Fibroblast of gingiva (primary cell): ENCODE measurements at places on chromosomes 7 and 10.

GRCh38 chr7:76165106-76165972, 36.4 kb upstream of the SRRM3 start:
- no peak for DNase-seq

- no peak for DNase-seq
These were observed 100.5 kb downstream of the CCDC71L start for GRCh38 chr7:106560482-106560881.

- DNase-seq, result no peak
These were observed 293.1 kb downstream of the ZEB1 start for GRCh38 chr10:31612082-31612481.

DNA sequence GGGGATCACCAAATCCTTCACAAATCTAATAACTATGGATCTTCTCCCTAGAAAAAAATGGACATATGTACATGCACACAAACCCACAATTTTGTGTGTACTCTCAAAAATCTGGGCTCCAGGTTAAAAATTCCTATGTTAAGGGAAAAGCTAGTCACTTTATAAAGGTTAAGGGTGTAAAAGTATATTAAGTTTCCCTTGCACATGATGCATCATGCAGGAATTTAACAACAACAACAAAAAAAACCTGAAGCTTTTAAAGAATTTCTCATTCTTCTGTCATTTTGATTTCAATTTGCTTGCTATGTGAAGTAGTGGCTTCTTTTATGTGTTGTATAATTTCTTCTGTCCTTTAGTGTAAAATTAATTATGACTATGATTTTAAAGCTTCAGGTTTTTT, 123.7 kb downstream of the CNOT4 start:
- DNase-seq, result no peak

GRCh38 chr10:128859738-128860386, 607.2 kb upstream of the MGMT start:
- DNase-seq, result no peak

- peak; percentile 93 for DNase-seq
These were observed 35.4 kb downstream of the MALSU1 start for GRCh38 chr7:23334482-23335056.

DNA sequence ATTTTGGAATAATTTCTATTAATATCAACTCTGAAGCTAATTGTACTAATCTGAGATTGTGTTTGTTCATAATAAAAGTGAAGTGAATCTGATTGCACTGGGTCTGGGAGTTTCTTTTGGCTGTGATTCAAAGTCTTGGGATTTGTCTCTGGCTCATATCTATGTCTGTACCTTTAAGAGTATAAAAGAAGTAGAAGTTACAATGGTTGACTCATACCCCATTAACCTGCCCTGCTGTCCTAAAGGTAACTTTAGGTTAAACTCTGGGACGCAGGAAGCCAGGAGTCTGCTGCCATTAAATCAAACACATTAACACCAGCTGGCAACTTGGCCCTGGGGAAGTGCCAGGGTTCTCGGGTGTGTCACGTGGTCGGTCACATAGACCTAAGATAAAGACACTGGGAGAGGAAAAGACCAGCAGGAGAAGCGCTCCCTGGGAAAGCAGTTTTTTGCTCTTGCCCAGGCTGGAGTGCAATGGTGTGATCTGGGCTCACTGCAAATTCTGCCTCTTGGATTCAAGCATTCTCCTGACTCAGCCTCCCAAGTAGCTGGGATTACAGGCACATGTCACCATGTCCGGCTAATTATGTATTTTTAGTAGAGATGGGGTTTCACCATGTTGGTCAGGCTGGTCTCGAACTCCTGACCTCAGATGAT, 17.8 kb downstream of the SCD start:
- peak; percentile 51 for DNase-seq

DNA sequence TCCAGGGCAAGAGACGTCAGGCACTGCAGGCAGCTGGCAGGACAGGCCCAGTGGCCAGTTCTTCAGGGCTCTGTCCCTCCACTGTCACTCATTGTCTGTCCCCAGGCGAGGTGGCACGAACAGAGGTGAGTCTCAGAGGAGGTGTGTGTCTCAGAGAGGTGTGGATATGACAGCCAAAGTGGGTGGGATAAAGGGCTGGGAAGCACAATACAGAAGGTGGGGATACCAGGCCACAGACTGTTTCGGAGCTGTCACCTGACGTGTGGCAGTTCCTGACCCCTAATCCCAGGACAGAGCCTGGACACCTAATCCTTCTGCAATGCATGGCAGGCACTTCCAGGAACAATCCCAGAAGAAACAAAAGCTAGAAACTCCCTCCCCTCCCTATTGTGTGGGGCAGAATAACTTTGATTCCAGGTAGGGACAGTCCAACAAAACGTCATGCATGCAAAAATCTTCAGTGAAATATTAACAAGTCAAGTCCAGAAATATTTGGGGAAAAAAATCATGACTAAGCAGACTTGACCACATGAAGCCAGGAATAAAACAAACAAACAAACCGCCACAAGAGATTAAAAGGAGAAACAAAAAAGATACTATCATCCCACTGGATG, 11.6 kb downstream of the KLRG2 start:
- DNase-seq, result peak; percentile 33

DNA sequence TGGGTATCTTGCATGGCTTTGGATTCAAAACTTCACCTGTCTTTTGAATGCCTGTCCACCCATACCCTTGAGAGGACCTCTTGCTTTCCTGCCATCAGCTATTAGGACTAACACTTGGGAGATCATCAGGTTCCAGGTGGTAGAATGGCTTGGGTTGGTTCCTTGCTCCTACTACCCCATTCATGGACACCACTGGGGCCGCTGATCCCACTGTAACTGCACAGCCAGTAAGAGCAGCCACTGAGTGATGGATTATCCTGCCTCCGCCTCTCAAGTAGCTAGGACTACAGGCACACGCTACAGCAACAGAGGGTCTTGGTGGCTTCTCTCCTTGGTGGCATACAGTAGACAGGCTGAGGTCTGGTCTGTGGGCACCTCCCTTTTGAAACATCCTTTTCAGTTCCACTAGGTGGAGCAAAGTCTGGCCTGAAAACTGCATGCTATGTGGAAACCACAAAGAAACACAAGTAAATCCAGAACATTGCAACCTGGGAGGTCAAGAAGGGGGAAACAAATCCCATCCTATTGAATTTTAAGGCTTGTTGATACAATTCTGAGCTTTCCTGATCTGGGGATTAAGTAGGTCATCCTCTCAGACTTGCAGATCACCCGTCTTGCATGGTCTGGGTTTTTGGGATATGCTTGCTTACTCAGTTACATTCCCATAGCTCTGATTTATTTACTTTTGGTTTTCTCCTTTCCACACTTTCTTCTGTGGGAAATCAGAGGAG, 9.4 kb downstream of the WBP1L start:
- peak; percentile 82 for DNase-seq

- peak; percentile 36 for DNase-seq
These were observed 2.5 kb downstream of the CCDC6 start for GRCh38 chr10:59903871-59904270.

- no peak for DNase-seq
These were observed 116.0 kb downstream of the NPTX2 start for GRCh38 chr7:98733036-98733435.

GRCh38 chr7:155340721-155341120, 43.0 kb downstream of the INSIG1 start:
- no peak for DNase-seq

DNA sequence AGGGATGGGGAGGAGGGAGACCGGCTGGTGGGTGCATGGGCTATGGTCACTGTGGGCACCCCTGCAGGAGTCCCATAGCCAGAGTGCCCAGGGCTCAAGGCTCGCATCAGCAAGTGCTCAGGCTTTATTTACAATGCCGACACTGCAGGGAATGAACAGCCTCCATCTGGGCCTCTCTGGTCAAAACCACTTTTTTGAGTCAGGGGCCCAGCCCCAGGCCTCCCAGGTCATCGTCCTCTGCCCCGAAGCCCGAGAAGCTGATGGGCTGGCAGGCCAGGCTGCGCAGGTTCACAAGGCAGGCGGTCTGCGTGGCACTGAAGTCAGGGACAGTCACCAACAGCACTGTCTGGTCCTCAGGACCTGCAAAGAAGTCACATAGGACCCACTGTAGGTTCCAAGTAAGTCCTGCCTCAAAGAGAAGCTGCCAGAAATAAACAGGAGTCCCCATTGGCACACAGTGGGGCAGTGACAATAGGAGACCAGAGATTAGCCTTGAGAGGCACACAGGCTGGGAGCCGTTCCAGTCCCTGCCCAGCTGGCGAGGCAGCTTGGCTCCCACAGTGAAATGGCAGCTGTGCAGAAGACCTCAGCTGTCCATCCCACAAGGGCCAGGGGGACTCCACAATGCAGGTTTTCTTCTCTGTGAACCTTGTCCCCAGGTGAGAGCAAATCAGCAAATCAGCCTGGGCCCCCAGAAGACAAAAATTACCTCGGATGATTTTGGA, 8.6 kb downstream of the POLD2 start:
- DNase-seq, result peak; percentile 37

- DNase-seq, result no peak
These were observed 293.3 kb downstream of the ADRA2A start for GRCh38 chr10:111370101-111370500.

DNA sequence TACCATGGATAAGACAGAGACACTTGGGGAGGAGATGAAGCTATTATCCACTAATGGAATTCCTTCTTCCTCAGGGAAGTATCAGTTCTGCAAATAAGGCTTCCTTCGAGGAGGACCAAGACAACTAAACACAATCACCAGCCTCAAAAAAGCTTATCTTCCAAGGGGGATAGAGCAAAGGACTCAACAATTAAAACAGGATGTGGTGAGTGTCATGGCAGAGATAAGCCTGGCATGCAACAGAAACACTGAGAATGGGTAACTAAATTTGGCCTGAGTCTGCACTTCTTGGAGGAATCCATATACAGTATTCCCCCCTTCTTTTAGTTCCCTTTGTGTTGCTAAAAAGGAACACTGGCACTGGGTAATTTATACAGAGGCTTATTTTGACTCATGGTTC, 1285.2 kb downstream of the GATA3 start:
- no peak for DNase-seq

DNA sequence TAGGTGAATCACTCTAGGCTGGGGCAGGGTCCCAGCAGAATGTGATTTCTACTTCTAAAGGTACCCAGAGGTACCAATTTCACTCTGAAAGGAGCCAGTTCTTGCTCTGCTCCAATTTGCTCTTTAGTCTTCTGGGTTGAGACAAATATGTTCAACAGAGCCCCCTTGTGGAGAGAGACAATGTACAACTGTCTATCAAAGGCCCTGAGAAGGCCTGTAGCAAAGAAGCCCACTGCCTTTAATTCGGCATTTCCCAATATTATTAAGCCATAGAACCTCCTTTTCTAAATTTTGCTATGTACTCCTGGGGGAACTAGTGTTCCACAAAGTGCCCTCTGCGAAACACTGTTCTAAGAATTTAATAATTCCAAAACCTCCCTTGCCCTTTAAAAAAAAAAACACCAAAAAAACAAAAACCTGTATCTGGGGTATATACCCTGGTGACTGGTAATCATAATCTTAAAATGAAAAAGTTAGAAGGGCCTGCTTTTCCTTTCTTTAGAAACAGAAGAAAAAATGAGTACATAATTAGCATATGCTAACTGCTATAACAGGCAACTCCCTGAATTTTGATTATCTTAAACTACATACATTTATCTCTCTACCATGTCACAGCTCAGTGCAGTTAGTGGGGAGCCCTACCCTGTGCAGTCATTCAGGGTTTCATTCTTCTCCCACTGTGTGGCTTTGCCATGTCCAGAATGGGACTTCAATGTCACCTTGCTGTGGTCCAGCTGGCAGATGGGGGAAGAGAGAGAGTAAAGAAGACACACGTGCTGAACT, 160.9 kb upstream of the BMPER start:
- DNase-seq, result no peak

GRCh38 chr7:41779918-41780317, 77.0 kb upstream of the INHBA start:
- no peak for DNase-seq

GRCh38 chr7:117941138-117941810, 68.0 kb upstream of the CTTNBP2 start:
- DNase-seq, result no peak

- DNase-seq, result no peak
These were observed 346.5 kb downstream of the GRID1 start for GRCh38 chr10:86020134-86020533.

GRCh38 chr7:146728611-146729010, 612.0 kb downstream of the CNTNAP2 start:
- no peak for DNase-seq

DNA sequence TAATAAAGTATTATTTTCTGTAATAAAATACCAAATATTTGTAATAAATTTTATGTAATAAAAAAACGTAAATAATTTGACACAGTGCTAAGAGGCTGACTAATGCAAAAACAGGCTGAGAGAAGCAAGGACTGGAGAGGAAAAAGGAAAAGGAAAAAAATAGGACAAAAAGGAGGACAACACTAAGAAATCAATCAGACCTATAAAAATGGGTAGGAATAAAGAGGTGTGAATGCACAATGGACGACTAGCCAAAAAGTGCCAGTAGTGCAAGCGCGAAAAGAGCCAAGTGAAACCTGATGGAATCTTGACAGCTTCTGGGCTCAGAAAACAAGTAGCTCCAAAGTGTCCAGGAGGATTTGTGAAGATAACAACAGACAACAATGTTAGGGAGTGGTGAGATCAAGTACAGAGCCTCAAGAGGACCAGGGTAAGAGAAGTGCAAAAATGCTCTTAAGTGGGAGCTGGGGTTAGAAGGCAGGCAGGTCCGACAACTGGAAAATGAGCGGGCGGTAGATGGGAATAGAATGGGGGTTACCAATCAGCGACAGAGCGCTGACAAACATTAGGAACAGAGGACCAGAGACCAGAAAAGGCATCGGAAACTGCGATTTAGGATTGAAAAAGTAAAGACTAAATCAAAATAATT, 1.2 kb downstream of the BRAF start:
- no peak for DNase-seq

GRCh38 chr10:97664282-97664850, 22.7 kb downstream of the AVPI1 start:
- DNase-seq, result no peak

DNA sequence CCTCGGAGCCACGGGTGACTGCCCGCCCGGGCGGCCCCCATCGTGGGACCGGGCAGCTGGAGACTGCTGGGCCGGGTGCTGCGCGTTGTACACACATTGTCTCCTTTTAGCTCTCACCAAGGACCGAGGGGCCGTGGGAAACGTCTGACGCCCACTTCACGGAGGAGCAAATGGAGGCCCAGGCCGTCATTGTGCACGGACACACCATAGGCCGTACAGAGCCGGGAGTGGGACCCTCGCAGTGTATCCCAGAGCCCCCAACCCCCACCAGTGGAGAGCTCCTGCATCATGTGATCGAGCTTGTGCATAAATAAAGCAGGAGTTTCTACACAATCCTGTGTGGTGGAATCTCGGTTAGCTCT, 722 bp downstream of the DENND10 start:
- no peak for DNase-seq
